CD4-positive, alpha-beta T cell treated with Interferon gamma for 1 hour (primary cell): ENCODE measurements at places on chromosomes 7 and 10.

GRCh38 chr10:128744811-128745305 lies 618.6 kb upstream of the MKI67 start:
- DNase-seq: no peak

DNA sequence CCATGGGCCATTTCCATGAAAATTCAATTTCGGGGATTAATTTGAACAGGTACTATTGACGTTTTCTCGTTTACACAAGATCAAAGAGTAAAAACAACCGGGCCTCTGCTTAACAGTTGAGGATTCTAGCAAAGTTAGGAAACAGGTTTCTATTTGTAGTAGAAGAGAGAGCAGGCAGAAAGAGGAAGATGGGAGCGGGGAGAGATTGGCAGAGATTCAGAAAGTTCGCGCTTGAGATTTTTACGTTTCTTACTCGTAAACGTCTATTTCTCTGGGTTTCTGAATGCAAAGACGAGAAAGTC lies 571 bp upstream of the VWC2 start:
- DNase-seq: no peak

- no peak for DNase-seq
These were observed 69.4 kb downstream of the FRMD4A start for GRCh38 chr10:14261336-14261735.

GRCh38 chr7:143429770-143430698 lies 13.2 kb upstream of the TAS2R60 start:
- no peak for DNase-seq

GRCh38 chr7:101686030-101686429 lies 56.9 kb upstream of the MYL10 start:
- no peak for DNase-seq

GRCh38 chr10:132124201-132124920 lies 58.6 kb downstream of the JAKMIP3 start:
- no peak for DNase-seq

- no peak for DNase-seq
These were observed 127.7 kb downstream of the NRBF2 start for GRCh38 chr10:63260860-63261251.

- DNase-seq: no peak
These were observed 26.9 kb upstream of the LAMB4 start for GRCh38 chr7:108156897-108157605.

DNA sequence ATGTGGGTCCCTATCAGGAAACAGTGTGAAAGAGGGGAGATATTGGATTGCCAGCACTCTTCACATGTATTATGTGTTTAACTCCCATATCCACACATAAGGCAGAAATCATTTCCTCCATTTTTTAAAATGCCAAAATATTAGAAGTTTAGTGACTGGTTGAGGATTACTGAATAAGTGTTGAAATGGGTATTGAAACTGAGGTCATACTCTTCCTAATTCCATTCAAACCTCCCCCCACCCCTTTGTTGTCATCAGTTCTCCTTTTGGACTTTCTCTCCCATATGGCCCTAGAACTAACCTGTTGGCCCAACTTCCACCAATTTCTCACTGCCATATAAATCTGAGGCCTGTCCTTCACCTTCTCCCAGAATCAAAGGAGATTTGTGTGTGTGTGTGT lies 81.6 kb downstream of the EVX1 start:
- no peak for DNase-seq

DNA sequence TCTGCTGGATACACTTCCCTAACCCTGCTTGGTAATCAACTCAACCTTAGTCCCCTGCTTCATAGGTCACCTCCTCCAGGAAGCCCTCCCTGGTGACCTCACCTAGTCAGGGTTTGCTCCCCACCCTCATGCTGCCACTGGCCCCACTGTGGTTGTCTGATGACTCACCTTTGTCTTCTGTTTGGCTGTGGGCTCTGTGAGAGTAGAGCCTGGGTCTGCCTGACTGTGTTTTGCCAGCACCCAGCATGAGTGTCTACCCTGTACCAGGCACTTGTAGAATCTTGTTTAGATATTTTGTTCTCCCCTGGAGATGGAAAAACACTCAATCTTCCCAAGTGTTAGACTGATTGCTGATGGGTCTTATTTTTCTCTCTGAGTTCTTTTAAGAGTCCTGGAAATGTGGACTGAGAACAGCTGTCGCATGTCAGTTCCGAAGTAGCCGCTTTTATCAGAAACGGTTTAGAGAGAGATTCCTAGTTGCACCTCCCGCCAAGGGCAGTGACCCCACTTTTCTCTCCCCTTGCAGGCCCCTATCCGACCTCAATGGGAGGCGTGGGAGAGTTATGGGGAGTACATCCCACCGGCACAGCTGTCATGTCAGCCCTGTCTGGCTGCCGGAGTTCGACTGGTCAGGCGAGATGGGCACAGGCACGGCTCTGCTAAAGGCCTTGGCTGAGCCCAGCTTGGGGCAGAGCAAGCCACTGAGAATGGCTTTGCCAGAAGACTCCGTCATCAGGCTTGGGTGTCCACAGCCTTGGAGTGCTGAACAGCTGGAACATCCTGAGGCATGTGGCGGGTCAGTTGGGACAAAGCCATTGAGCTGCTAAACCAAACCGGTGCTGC lies 134.3 kb downstream of the GRK5 start:
- DNase-seq: no peak

GRCh38 chr7:103805346-103805745 lies 184.1 kb downstream of the RELN start:
- DNase-seq: no peak

DNA sequence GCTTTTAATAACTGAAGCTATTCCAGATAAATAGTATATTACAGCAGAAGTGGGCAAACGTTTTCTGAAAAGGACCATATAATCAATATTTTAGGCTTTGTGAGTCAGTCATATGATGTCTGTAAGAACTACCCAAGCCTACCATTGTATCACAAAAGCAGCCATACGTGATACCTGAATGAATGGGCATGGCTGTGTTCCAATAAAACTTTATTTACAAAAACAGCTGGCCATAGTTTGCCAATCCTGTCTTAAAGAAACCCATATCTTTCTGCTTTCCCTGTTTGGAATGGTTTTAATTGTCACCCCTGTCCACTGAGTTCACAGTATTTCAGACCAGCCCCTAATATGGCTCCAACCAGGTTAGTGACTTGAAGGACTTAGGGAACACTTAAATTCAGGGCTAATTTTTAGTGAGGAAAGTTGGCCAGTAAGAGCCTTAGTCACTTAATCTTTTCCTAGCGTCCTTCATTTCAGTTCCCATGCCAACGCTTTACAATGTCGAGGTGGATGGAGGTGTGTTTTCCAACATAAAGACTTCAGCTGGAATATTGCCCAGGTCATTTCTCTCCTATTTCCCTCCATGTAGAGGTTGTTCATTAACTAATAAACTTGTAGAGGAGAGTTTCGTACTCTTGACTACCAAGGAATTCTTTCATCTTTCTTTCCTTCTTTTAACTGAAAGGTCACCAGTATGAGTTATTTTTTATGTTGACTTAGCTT lies 184.5 kb downstream of the TRIL start:
- DNase-seq: no peak

GRCh38 chr10:104349623-104350126 lies 4.0 kb upstream of the CFAP58 start:
- DNase-seq: no peak

GRCh38 chr7:2968176-2968575 lies 75.5 kb downstream of the CARD11 start:
- no peak for DNase-seq

DNA sequence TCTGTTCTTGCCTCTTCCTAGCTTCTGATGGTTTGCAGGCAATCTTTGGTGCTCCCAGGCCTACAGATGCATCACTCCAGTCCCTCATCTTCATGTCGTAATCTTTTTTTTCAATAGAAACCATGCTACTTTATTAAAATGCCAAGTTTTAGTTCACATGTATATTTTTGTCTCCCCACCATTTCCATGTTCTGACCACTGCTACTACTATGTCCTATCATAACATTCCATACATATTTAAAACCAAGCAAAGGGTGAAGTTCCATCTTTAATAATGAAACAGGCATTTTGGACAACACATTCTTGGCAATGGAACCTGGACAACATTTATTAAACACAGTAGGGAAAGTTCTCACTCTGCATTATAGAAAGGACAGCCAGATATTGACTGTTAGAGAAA lies 58.8 kb downstream of the ZNF518A start:
- DNase-seq: no peak

GRCh38 chr10:98331885-98332284 lies 63.9 kb upstream of the LOXL4 start:
- peak; percentile 20 for DNase-seq

DNA sequence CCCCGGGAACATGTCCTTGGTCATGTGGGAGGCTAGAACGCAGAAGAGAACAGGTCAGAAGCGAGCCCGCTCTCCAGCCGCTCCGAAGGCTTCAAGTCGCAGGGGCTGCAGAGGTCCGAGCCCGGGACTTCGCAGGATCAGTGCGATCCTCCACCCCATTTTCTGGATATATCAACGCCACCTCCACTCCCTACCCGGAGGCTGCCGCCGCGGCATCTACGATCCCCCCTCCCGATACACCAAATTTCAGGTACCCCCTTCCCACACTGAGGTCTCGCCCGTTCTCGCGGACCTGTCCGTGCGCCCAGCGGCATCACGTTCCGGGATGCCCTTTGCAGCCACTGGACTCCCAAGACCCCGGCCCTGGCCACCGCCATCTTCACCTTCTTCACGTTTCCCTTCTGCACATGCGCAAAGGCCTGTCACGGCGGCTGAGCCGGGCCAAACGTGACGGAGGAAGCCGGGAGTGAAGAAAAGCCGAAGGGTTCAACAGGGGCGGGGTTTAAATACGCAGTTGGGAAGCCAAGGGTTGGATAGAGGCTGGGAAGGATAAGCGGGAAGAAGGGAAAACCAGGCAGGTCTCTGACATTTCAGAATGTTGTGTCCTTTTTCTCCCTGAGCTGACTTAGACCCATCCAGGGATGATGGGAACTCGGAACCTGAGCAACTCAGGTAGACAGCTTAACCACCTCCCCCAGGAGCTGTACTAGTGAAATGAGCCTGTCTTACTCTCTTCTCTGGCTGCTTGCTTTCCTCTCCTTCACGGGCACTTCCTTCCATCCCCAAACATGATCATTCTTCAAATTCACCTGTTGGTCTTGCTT lies at the start of gene NDUFB8:
Gene NDUFB8, minus strand, starts transcription at position 397 of the 824 bp plus-strand sequence. Its CDS starts 20 bp downstream, at position 377.
- peak; percentile 85 for DNase-seq

DNA sequence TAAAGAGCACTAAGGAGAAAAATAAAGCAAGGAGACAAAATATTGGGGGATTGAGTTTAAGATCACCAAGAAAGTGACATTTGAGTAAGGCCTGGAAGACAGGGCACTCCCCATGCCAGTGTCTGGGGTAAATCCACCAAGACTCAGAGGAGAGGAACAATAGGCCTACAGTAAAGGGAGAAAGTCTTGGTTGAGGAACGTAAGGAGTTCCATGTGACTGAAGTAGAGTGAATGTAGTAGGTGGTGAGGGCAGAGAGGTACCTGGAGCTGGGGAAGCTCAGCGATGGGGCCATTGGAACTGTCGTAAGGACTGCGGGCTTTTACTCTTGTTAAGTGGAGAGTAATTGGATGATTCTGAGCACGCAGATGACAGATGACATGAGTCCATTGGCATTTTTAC lies 69.4 kb downstream of the CPED1 start:
- no peak for DNase-seq

- no peak for DNase-seq
These were observed 16.4 kb upstream of the BPGM start for GRCh38 chr7:134630237-134630636.

GRCh38 chr10:66927971-66928770 lies 2.3 kb downstream of the LRRTM3 start:
- DNase-seq: no peak

DNA sequence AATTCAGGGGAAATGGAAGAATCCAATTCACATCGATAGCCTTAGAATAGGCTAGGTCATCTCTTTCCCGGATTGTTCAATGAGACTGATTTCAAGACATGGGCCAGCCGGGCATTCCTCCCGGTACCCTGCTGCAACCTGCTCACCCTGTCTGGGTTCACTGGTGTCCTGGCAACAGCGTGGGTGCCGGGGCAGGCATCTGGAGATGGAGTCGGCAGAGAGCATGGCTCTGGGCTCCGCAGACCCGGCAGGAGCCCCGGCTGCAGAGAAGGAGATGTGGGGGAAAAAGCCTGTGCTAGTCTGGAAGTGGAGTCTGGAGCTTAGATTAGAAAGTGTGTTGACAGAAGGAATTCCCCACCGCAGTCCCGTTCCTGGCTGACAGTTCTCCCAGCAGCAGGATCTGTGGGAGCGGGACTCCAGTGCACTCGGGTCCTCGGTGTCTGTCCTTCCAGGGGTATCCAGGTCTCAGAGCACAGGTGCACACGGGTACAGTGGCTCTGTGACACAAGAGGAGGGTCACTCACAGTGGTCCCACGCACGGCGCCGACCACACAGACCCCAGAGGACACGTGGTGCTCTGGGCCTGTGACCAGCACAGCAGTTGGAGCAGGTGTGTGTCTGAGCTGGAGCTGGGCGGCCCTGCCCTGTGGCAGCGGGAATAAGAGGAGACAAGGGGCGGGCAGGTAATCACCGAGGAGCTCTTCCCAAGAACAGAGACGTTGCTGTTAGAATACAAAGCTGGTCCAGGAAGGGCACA lies 65.7 kb upstream of the PITRM1 start:
- DNase-seq: no peak

- DNase-seq: peak; percentile 45
These were observed 180.8 kb downstream of the PRKCQ start for GRCh38 chr10:6399231-6399741.

- DNase-seq: no peak
These were observed 10.4 kb upstream of the PRKG1 start for GRCh38 chr10:51063659-51064535.

GRCh38 chr7:4140933-4141332 lies 541.2 kb upstream of the FOXK1 start:
- DNase-seq: no peak

GRCh38 chr10:113692271-113692670 lies 12.6 kb downstream of the CASP7 start:
- DNase-seq: no peak

- DNase-seq: no peak
These were observed 15.8 kb downstream of the NET1 start for GRCh38 chr10:5428133-5428532.

- DNase-seq: no peak
These were observed 290.6 kb upstream of the GHITM start for GRCh38 chr10:83848677-83849076.

- DNase-seq: peak; percentile 18
These were observed 249.6 kb downstream of the ELFN1 start for GRCh38 chr7:1919539-1920265.

DNA sequence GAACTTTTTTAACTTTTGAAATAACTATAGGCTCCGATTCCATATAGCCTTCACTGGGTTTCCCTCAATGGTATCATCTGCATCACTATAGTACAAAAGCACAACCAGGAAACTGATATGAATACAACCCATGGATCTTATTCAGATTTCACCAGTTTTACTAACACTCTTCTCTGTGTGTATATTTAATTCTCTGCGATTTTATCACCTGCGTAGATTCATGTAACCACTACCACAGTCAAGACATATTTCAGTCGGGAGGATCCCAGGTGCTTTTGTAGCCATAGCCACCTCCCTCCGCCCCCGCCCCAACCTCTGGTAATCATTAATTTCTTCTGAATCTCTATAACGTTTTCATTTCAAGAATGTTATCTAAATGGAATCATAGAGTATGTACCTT lies 82.8 kb upstream of the C7orf33 start:
- no peak for DNase-seq

- DNase-seq: no peak
These were observed 4.5 kb downstream of the CPA2 start for GRCh38 chr7:130270947-130271800.

- no peak for DNase-seq
These were observed 169.9 kb downstream of the KCND2 start for GRCh38 chr7:120442838-120443237.

- DNase-seq: no peak
These were observed 82.3 kb downstream of the ZNF503 start for GRCh38 chr10:75319274-75319673.

GRCh38 chr7:119196183-119196582 lies 971.7 kb downstream of the ANKRD7 start:
- no peak for DNase-seq
